ENCODE measurements at places on chromosomes 2 and 18.

GRCh38 chr2:44246840-44247369 lies 28.4 kb upstream of the SLC3A1 start:
- no peak for DNase-seq

- DNase-seq: no peak
Observed at GRCh38 chr18:57941841-57942489, 102.1 kb upstream of the NEDD4L start.

DNA sequence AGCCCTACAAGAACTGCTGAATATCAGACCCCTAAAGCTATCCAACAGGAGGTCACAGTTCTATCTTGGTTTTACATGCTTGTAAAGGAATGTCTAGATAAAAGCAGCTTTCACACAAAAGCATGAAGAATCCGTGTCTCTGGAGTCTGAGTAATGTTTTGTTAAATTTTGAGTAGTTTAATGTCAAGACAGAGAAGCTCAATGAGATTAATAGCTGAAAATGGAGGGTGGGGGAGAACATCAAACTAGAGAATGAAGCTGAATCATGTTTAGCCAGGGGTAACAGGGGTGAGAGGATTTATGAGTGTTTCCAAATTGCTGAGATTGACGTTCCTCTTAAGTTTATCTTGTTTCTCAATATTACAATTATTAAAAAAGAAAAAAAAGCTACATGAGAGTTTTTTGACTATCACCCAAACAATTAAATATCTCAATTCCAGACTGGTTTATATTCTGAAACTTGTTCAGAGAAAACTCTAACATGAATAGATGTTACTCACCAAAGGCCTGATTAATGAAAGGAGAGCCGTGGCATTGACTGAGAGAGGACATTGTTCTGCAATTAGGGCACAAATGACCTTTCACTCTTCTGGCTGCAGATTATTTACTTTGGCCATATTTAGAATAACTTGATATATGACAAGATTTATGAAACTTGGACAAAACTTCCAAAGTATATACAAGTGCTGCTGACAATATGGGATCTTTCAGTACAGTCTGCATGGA lies 266.4 kb upstream of the ETAA1 start:
- DNase-seq: no peak

DNA sequence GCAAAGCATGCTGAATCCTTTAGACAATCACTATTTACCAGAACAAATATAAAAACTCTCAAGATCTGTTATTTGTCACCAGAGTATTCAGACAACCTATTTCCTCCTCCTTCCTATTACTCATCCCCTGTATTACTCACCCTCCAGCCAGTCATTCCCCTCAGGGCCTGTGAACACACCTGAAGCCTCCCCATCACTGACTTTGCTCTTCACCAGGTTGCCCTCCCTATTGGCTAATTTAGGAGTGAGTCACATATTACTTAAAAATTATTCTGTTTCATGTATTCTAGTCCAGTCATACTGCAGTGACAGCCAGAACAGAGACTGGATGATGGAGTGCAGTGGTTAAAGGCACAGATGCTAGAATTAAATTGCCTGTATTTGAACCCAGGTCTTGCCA lies 3.7 kb upstream of the ATG16L1 start:
- peak; percentile 89 for DNase-seq

- no peak for DNase-seq
Observed at GRCh38 chr2:38269421-38269820, 107.7 kb downstream of the ATL2 start.

GRCh38 chr18:3611313-3612090 lies 161.5 kb downstream of the TGIF1 start:
- DNase-seq: no peak

GRCh38 chr2:160635488-160635887 lies 141.9 kb upstream of the RBMS1 start:
- DNase-seq: no peak

GRCh38 chr2:202687276-202687675 lies 52.5 kb downstream of the FAM117B start:
- no peak for DNase-seq

DNA sequence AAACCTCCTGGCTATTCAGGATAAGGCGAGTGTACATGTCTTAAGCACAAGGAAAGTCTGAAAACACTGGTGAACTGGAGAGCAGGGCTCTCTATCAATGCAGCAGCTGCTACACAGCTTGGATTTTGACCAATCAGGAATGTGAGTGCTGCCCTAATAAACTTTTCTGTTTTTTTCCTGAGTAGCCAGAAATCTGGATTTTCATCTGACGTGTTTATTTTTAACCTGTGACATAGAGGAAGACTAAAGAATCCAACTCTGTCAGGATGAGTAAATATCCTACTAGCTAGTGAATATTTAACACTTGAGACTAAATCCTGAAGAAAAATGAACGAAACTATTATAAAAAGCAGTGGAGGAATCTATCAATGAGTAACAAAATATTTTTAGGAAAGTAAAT lies 1638.9 kb downstream of the LRP1B start:
- DNase-seq: no peak

DNA sequence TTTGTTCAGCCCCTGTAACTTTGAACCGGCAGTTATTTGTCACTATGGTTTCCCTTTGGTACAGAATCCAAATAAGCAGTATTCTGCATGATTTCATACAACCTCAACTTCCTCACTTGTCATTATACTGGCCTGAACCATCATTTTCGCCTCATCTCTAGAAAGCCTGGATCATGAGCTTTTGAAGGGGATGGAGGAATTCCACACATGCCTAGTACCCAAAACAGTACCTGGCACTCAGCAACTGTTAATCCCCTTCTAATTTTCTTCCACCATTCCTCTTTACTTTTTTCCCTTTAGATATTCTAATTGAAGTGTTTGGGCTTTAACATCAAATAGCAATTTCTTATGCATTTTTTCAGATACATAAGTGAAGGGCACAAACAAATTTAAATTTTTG lies 1574.4 kb upstream of the NXPH2 start:
- no peak for DNase-seq

GRCh38 chr2:54429811-54430551 lies 26.1 kb upstream of the SPTBN1 start:
- DNase-seq: no peak

GRCh38 chr18:58604311-58604710 lies 24.6 kb downstream of the ALPK2 start:
- no peak for DNase-seq

DNA sequence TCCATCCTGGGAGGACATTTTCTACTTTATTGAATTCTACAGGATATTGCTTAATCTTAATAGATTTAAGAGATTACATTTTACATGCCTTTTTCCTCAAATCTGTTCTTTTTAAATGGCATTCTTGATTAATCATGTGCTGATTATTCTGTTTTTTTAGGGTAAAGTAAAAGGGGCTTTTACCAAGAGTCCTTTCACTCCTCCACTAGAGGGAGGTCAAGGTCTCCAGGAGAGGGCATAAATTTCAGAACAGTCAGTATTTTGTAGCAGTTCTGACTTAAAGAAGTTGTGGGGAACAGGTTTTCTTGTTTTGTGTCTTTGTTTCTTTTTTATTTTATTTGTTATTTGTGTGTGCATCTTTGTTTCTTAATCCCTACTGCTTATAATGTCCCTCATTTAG lies 25.4 kb downstream of the WDR75 start:
- DNase-seq: no peak

- DNase-seq: no peak
Observed at GRCh38 chr18:46334868-46335281, 230.7 kb downstream of the HAUS1 start.

DNA sequence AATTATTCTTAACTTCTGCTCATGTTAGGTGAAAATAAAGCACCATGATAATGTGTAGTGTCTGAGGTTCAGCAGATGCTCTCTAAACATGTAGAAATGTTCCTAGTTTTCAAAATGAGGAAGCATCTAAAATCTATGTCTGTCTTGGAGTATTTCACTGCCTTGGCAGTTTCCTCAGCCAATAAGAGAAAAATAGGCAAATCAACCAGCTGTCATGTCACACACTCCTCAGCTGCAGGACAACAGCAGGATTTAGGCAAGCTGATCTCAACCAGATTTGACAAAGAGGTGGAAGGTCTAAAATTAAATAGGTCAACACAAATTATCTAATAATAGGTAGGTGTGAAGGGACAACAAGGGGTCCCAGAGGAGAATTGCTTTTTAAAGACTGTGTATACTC lies 164.1 kb upstream of the BOD1L2 start:
- DNase-seq: no peak

- DNase-seq: peak; percentile 65
Observed at GRCh38 chr2:7672027-7672684, 754.9 kb downstream of the RNF144A start.

- DNase-seq: no peak
Observed at GRCh38 chr2:215447673-215448081, 11.8 kb upstream of the FN1 start.

DNA sequence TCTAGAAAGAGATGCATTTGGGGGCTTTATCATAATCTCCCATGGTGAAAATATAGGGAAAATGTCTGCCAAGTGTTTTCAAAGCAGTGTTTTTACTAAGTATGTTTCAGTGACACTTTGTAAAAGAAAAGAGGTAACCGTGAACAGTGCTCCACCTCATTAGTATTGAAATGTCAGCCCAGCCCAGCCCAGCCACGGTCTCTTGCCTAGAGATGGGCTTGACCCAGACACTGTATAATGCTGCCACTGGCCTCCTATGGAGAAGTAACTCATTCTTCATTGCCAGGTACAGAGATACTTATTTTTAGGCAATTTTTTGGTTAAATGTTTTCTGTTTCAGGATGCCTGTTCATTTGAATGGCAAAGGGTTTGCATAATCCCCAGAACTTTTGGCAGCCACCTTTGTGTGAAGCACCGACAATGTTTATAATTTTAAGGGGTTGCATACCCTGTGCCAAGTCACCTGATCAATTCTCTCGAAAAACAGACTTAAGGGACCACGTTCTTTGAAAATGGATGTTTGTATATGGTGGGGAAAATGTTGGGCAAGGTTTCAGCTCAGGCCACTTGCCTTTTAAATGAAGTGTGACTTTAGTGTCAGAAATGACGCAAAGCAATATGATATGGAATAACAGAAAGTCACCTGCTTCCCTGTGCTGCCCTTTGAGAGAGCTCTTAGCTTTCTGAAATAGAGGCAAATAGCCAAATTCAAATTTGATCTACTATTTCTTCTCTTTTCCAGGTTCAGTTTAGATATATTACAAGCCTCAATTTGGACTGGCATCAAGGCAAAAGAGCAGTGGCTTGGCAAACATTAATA lies 314.5 kb upstream of the RGPD4 start:
- no peak for DNase-seq

GRCh38 chr2:85722519-85722918 lies 28.4 kb downstream of the GNLY start:
- no peak for DNase-seq

- no peak for DNase-seq
Observed at GRCh38 chr2:20525041-20526035, 78.5 kb downstream of the RHOB start.

GRCh38 chr2:43798300-43798699 lies 24.5 kb downstream of the DYNC2LI1 start:
- DNase-seq: no peak

DNA sequence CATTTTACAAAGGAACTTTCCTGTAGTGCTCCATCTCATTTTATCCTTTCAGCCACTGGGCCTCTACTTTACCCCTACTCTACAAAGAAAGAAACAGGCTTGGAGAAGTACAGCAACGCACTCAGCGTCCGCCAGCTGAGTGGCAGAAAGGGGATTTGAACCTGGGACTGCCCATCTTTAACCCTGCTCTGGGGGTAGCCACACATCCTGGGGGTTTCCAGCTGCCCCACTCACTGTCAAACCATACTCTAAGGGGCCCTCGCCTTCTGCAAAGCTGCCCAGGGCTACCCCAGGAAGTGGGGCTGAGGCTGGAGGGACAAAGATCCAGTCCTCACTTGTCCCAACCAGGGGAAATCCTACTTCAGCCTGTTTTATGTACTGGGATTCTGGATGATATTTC lies 17.9 kb downstream of the HS1BP3 start:
- DNase-seq: no peak

GRCh38 chr2:60549238-60549927 lies 4.1 kb downstream of the BCL11A start:
- DNase-seq: no peak

DNA sequence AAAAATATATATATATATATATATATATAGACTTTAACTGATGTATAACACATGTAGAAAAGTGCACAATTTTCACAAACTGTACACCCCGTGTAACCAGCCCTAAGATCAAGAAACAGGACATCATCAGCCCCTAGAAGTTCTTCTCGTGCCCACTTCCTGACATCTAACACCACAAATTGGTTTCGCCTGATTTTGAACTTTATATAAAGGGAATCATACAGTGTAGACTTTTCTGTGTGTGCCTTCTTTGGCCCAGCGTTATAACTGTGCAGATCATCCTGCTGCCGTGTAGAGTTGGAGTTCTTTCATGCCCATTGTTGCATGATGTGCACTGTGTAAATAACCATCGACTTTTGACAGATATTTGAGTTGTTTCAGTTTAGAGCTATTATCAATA lies 41.0 kb downstream of the SMAD7 start:
- DNase-seq: no peak

DNA sequence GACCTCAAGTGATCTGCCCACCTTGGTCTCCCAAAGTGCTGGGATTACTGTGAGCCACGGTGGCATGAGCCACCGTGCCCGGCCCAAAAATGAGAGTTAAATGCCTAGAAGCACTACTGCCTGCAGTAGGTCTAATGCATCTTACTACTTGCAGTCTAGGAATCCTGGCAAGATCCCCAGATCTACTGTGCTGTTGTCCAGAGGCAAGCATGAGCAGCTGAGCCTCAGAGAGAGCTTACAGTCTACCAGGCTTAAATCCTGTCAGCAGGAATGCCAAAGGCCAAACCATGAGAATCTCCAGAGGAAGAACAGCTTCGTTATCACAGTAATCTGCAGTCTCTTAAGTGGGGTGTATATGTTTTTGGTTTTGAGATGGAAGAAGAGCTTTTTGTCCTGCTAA lies 54.4 kb downstream of the XRCC5 start:
- no peak for DNase-seq

DNA sequence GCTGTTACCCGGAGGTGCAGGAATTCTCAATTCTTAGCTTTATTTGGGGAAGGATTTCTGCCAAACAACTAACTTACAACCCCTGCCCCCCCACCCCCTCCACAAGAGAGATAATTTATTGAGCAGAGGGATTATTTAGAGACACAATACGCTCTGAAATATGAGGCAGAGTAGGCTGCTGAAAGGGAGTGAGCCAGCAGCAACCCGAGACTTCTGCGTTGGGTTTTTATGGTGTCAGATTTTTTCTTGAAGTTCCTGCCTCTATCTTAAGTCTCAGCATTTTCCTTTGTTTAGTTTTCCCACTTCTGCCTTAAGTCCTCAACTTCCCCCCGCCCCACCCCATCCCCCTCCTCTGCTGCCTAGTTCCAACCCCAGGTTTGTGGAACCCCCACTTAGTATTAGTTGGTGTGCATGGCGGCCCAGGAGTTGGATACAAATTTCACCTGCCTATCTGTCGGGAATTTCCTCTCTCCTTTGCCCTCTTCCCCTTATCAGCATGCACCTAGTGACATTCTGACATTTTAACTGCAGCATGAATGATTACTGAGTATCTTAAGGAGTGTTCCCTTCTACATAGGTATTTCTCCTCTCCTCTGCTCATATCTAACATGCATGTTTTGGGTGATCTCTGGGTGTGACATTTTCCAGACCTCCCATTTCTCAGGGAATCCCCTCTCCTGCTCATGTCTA lies 1635.9 kb upstream of the LRRTM1 start:
- DNase-seq: no peak
